Right forelimb (tissue), 1 donor: ENCODE measurements at places on chromosomes 2 and 18.
A peak's percentile ranks its signal among the peaks of the same experiment; 100 is the strongest.

GRCh38 chr2:185802926-185803325 lies 64.3 kb downstream of the FSIP2 start:
- no peak for DNase-seq

DNA sequence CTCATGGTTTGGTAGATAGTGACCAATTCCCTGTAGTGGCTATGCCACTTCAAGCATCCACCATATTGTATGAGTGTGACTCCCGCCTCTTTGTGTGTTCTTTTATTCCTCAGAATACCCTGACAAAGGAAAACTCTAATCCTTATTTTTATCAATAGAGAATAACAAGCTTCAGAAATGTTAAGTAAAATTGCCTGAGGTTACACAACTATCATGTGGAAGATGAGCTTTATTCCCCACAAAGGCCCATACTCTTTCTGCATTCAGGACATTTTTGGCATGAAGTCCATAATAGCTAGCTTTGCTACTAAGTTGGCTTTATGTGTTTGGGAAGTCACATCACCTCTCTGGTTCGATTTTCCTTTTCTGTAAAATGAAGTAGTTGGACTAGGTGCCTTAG lies 276.8 kb downstream of the PIK3C3 start:
- no peak for DNase-seq

GRCh38 chr2:45218931-45219339 lies 209.7 kb upstream of the SIX2 start:
- no peak for DNase-seq

DNA sequence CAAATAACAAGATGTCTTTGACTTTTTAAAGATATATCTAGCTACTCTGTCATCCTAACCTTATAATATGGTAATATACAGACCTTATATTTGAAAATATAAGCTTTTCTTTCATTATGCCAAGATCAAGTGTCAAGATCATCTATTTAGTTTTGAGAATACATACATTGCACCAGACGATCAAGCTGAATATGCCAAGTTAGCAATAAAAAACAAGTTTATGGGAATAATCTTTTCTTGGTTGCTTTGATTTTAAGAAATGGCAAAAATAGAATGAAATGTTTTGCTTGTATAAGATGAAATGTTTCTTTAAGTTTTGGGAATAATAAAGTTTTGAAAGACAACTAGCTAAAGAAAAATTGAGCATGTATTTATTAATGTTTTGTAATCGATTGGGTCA lies 163.8 kb downstream of the DPP4 start:
- no peak for DNase-seq

GRCh38 chr2:226256709-226257376 lies 542.8 kb downstream of the IRS1 start:
- DNase-seq: no peak

GRCh38 chr2:80700961-80701360 lies 396.4 kb upstream of the LRRTM1 start:
- no peak for DNase-seq

- DNase-seq: no peak
These were observed 36.5 kb downstream of the EFR3B start for GRCh38 chr2:25078170-25079049.

GRCh38 chr2:56001947-56002346 lies 78.4 kb upstream of the EFEMP1 start:
- no peak for DNase-seq

- DNase-seq: no peak
These were observed 146.3 kb downstream of the HNMT start for GRCh38 chr2:138110453-138111083.

GRCh38 chr2:205975082-205975949 lies 110.7 kb downstream of the INO80D start:
- DNase-seq: no peak

- DNase-seq: no peak
These were observed 86.1 kb downstream of the MSH2 start for GRCh38 chr2:47488870-47489584.

GRCh38 chr2:208326016-208326415 lies 60.0 kb downstream of the PIKFYVE start:
- no peak for DNase-seq

DNA sequence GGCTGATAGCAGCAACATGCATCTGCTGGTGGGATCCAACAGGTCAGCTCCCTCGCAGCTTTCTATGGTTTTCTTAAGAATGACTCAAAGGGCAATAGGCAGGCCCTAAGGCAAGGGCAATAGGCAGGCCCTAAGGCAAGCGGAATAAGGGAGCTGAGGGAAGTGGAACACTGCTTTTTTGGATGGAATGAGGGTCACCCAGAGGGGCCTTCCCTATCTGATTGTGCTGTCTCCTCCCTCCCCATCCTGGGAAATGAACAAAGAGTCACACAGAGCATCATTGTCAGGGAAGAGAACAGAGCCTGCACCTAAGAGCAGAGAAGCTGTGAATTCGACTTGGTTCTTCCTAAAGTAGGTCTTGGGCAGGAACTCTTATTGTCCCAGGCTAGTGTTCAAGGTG lies 43.3 kb upstream of the PTPRM start:
- DNase-seq: no peak

- DNase-seq: no peak
These were observed 82.9 kb downstream of the GRB14 start for GRCh38 chr2:164538240-164538866.

DNA sequence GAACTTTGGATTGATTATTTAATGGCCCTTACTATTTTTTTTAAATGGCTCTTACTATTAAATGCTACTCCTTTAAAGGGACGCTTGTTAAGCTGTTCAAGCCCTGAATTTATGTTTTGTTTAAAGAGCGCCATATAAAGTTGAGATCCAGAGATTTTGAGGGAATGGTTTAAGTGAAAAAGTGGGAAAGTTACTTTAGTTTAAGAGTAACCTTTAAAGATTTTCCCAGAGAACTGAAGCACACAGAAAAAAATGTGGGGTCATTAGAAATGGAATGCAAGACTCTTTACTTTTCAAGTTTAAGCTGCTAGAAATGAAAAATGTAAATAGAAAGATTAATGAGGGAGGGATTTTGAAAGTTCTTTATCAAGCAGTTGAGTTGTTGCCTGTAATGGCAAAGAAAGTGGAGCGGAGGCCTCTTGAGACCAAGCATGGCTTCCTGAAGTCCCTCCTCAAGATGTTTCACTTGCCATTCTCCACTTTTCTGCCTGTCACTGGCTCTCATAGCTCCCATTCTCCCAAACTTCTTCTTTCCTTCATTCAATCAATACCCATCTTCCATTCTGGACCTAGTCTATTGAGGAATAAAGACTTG lies 93.2 kb downstream of the KCNS3 start:
- no peak for DNase-seq

DNA sequence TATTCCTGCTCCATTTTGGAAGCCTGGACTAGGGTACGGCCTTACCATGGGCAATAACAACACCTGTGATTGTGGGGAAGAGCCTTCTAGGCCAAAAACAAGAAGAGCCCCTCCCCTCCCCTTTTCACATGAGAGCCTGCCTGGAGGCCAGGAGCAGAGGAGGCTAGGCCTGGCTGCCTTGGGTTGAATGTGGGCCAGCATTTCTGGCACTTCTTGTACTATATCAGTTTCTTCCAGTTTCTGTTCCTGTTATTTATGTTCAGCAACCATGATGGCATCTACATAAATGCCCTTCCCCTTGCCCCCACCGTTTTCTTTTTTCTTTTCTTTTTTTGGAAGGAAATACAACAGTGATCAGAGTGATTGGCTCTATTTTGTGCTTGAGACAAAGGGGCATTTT lies 58.4 kb downstream of the KCTD18 start:
- no peak for DNase-seq

- no peak for DNase-seq
These were observed 307.7 kb upstream of the CCDC68 start for GRCh38 chr18:55266981-55267380.

GRCh38 chr2:147227313-147227712 lies 617.5 kb upstream of the ACVR2A start:
- DNase-seq: no peak

DNA sequence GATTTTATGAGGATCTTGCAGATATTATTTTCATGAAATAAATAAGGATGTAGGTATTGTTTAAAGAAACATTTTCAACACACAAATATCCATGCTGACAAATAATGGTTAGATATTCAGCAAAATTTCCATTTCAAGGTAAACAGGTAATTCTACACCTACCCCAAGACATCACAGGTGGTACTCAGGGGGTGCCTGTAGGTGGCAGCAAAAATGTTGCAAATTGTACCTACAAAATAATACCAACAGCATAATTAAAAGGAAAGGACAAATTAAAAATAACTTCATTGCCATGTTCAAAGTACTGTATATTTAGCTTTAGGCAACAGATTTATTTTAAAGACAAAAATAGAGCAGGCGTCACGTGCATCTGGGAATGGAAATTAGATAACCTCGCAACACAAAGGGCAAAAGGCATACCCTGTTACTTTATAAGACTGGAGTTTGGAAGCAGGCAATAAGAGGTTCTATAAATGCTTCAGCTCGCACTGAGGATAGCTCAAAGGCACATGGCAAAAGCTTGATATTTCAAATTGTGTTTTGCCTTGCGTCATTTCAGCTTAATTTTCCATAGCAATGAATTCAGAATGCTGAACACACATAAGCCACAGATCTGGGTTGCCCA lies 630.5 kb downstream of the TDRD15 start:
- no peak for DNase-seq

- no peak for DNase-seq
These were observed 82.4 kb upstream of the PELI1 start for GRCh38 chr2:64226611-64227010.

- peak; percentile 80 for DNase-seq
These were observed 2.4 kb upstream of the STK11IP start for GRCh38 chr2:219595256-219595655.

DNA sequence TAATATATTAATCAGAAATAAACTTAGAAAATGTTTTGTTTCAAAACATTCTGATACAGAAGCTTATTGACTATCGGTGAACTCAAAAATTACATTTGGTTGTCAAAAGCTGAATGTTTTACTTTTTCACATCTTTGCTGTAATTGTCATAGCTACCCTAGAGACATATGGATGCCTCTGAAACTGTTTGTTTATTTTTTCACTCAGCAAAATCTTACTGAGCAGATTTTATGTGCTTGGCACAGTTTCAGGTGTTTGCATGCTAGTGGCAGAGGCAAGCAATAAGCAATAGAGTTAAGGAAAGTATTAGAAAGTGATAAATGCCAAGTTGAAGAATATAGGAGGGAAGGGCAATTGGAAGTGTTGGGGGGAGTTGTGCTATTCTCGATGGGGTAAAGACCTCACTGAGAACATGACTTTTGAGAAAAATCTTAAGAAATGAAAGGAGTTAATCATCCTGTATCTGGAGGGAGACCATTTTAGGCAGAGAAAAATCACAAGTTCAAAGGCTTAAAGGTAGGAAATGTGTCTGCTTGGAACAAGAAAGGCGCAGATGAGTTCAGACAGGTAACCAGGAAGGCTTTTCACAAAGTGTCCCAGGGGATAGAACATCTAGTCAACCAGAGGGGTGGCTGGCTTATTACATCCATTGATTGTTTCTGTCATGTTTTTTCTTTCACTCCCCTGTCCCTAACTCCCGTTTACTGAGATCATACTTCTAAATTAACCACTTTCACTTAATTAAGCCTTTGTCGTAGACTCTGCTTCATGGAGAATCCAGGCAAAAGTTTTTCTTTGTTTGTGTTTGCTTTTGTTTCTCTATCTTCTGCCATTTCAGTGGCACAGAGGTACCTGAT lies 27.2 kb upstream of the COBLL1 start:
- DNase-seq: no peak

- no peak for DNase-seq
These were observed 54.4 kb upstream of the B3GNT7 start for GRCh38 chr2:231341100-231341499.

DNA sequence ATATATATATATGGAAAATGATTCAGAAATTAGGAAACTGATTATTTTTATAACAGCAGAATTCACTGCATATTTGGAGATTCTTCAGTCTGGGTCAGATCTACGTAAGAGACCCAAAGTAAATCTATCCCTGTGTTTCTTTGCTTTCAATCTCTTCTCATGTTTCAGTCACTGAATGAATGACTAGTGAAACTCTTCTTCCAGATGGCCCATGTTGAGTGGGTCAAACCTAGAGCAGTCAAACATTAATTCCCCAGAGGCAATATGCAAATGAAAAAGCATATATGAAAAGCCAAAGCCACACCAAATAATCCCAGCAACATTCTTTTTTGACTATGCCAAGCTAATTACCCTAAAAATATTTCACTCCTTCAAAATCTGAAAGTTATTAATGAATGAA lies 317.3 kb downstream of the RBM43 start:
- DNase-seq: no peak

DNA sequence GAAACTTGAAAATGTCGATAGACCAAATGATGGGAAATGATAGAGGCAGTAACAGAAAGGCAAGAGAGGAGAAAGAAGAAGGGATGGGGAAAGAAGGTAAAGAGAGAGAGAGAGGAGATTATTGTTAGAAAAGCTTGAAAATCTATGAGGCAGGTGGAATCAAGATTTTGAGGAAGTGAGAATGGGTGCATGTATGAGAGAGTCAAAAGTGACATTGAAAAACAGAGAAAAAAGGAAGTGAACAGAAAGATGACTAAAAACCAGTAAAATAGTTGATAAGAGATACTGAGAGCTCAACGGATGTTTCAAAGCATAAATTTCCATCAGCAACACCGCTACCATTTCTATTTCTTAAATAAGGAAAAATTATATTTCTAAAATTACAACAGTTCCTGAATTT lies 327.4 kb upstream of the CWC22 start:
- no peak for DNase-seq

DNA sequence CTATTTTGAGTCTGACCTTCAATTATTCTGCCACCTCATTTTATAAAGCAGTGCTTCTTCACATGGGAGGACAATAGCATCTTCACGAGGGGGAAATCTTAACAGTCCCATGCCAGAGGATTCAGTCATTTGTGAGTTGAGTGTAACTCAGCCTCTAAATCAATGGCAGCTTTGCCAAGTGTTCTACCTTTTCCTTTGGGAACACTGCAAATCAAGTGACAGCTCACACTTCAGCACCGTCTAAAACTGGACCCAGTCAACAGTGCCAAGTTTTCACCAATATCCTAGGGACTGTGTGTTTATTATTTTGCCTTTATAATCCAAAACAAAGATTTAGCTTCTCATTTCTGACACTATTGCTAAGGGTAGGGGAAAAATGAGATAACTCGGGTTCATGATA lies 133.6 kb downstream of the FIGN start:
- no peak for DNase-seq

DNA sequence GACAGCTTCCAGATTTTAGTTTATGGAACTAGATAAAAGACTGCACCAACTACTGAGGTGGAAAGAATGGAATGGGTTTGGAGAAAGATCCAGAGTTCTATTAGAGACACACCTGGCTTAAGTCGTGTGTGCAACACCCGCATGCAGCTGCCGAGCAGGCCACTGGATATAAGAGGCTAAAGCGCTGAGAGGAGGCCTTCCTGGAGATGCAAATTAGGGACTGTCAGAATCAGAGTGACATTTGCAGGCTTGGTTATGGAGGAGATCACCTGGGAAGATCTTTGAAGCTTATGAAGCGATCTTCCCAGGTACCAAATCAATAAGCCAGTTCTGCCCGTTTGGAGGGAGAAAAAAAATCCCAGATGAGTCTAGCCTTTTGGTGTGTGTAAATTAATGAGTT lies 30.4 kb upstream of the KLHL29 start:
- no peak for DNase-seq

GRCh38 chr2:75287624-75288316 lies 88.5 kb upstream of the TACR1 start:
- DNase-seq: no peak

- DNase-seq: no peak
These were observed 73.5 kb downstream of the CHN1 start for GRCh38 chr2:174931724-174932123.

- no peak for DNase-seq
These were observed 108.6 kb upstream of the NYAP2 start for GRCh38 chr2:225290757-225291400.
